Astrocyte (in vitro differentiated cells and primary cell): ENCODE measurements at places on chromosomes 12 and 14.

DNA sequence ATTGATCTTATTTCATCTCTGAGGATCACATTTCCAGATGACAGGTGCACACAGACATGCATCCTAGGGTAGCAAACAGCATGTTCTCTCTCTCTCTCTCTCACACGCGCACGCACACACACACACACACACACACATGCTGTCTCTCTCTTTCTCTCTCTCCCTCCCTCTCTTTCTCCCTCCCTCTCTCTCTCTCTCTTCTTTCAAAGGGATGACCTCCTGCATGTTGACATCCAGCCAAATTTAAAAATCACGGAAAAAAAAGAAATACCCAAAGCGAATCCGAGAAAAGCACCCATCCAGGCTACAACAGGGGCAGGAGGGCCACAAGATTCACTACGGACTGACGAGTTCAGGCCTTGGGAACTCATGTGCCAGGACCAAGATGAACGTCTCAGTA is 2.3 kb downstream of the KSR2 start:
- H3K27ac ChIP-seq = no peak overlapping the region
- no peak overlapping the region for H3K4me3 ChIP-seq
- H3K4me1 ChIP-seq = no peaks in the 10 kb centered on the region
- no peak for DNase-seq
- peaks cover 28% of the 10 kb centered on the region for H3K27me3 ChIP-seq

DNA sequence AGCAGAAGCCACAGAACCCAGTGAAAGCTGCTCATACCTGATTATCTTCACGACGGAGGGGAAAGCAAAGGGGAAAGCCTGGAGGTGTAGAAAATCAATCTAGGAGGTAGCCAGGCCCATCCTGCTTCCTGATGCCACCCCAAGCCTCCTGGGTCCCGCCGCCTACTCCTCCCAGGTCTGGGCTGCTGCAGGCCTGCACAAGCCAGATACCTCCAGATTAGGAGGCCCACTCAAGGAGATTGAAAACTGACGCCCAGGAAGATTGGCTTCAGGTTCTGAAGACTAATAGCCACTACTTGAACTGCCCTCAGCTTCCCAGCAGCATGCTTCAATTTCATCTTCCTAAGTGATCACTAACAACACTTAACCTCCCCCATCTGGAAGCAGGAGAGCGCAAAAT is 87.1 kb downstream of the GCH1 start:
- peaks cover 8% of the 10 kb centered on the region for H3K27me3 ChIP-seq
- H3K27ac ChIP-seq = no peak overlapping the region
- H3K4me3 ChIP-seq = no peak overlapping the region
- H3K4me1 ChIP-seq = peaks cover 8% of the 10 kb centered on the region
- H3K36me3 ChIP-seq = no peaks in the 10 kb centered on the region
- no peak for DNase-seq

GRCh38 chr12:127393465-127393864 is 873.5 kb upstream of the TMEM132C start:
- no peaks in the 10 kb centered on the region for H3K36me3 ChIP-seq
- no peak overlapping the region for H3K4me3 ChIP-seq
- H3K27ac ChIP-seq = peak overlapping the region; percentile 9
- no peak for DNase-seq
- H3K27me3 ChIP-seq = no peaks in the 10 kb centered on the region
- H3K4me1 ChIP-seq = peaks cover 17% of the 10 kb centered on the region

DNA sequence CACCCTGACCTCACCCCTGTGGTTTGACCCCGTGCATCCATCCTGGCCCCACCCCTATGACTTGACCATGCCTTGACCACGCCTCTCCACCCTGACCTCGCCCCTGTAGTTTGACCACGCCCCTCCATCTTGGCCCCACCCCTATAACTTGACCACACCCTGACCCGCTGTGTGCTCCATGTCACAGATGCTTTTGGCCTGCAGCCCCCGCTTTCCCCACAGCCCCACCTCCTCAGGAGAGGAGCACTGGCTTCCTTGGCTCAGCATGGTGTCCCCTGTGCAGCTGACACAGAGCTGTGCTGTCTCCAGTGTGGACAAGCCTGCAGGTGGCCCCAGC is 269.9 kb upstream of the SFSWAP start:
- no peaks in the 10 kb centered on the region for H3K36me3 ChIP-seq
- no peak overlapping the region for H3K4me3 ChIP-seq
- DNase-seq = no peak
- H3K27me3 ChIP-seq = no peaks in the 10 kb centered on the region

DNA sequence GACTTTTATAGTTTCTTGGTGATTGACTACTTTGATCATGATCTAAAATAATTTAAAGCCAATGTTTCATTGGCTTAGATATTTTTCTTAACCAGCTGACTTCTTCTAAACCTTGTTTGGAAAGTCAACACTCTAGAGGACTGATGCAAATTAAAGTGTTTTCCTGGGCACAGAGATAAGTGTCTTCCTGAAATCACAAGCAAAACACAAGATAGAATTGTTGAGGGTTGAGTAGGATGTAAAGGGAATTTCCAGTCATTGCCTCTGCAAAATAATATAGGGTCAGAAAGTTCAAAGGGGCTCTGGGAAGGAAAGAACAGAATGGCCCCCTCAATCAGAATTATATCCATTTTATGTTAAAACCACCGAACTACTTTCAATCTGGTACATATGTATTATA is 156.3 kb upstream of the LRIG3 start:
- no peak overlapping the region for H3K4me3 ChIP-seq
- H3K27me3 ChIP-seq = no peaks in the 10 kb centered on the region
- H3K4me1 ChIP-seq = no peaks in the 10 kb centered on the region
- no peak overlapping the region for H3K27ac ChIP-seq
- no peak for DNase-seq

GRCh38 chr12:126960709-126961108 is 1306.3 kb upstream of the TMEM132C start:
- H3K4me3 ChIP-seq = no peak overlapping the region
- no peak for DNase-seq

DNA sequence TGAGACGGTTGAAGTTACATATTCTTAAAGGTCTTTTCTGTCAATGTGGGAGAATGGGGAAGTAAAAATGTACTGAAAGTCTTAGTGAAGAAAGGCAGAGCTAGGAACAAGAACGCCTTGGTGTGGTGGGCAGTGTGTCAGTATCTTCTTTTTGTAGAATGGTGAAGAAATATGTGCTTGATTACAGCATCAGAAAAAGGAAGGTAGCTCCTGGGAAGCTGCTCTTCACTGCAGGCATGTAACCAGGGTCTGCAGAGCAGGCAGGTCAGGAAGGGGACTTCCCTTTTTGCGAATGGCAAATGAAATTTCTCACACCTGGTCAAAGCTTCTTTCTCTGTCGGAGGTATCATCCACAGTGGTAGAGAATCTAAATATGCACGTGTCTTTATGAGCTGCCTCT is 226.2 kb downstream of the ADAMTS20 start:
- DNase-seq = no peak
- no peaks in the 10 kb centered on the region for H3K4me1 ChIP-seq
- H3K4me3 ChIP-seq = no peak overlapping the region
- H3K27me3 ChIP-seq = no peaks in the 10 kb centered on the region
- H3K36me3 ChIP-seq = no peaks in the 10 kb centered on the region
- no peak overlapping the region for H3K27ac ChIP-seq

- no peak overlapping the region for H3K27ac ChIP-seq
- DNase-seq = no peak
- no peak overlapping the region for H3K4me3 ChIP-seq
- no peaks in the 10 kb centered on the region for H3K36me3 ChIP-seq
- H3K27me3 ChIP-seq = no peaks in the 10 kb centered on the region
- no peaks in the 10 kb centered on the region for H3K4me1 ChIP-seq
These were observed 146.0 kb downstream of the FLRT2 start for GRCh38 chr14:85675957-85676356.

DNA sequence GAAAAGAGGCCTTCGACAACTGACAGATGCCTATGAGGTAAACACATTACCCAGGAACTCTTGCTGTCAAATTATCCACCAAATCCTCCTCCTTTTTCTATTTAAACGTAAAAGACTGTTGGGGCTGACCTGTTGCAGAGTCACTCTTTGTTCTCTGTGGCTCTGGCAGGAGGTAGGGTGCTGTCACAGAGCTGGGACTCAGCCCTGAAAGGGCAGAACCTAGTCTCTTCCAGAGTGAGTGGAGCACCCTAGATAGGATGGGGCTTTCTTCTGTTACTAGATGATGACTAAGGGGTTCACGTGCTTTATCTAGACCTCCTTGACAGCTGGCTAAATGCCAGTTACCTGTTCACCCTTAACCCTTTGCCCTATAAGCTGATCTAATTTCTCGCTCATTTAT is 25.7 kb downstream of the FNTB start:
- H3K4me1 ChIP-seq = no peaks in the 10 kb centered on the region
- no peak for DNase-seq
- H3K36me3 ChIP-seq = peaks cover 3% of the 10 kb centered on the region
- H3K4me3 ChIP-seq = no peak overlapping the region
- no peaks in the 10 kb centered on the region for H3K27me3 ChIP-seq
- no peak overlapping the region for H3K27ac ChIP-seq

GRCh38 chr12:24470050-24470449 is 478.9 kb downstream of the BCAT1 start:
- no peak overlapping the region for H3K27ac ChIP-seq
- no peaks in the 10 kb centered on the region for H3K36me3 ChIP-seq
- no peak overlapping the region for H3K4me3 ChIP-seq
- peak; percentile 19 for DNase-seq
- H3K4me1 ChIP-seq = no peaks in the 10 kb centered on the region

- no peak overlapping the region for H3K27ac ChIP-seq
- H3K27me3 ChIP-seq = no peaks in the 10 kb centered on the region
- no peaks in the 10 kb centered on the region for H3K4me1 ChIP-seq
- peak; percentile 7 for DNase-seq
- no peak overlapping the region for H3K4me3 ChIP-seq
These were observed 164.1 kb downstream of the ATP23 start for GRCh38 chr12:58105225-58106119.

DNA sequence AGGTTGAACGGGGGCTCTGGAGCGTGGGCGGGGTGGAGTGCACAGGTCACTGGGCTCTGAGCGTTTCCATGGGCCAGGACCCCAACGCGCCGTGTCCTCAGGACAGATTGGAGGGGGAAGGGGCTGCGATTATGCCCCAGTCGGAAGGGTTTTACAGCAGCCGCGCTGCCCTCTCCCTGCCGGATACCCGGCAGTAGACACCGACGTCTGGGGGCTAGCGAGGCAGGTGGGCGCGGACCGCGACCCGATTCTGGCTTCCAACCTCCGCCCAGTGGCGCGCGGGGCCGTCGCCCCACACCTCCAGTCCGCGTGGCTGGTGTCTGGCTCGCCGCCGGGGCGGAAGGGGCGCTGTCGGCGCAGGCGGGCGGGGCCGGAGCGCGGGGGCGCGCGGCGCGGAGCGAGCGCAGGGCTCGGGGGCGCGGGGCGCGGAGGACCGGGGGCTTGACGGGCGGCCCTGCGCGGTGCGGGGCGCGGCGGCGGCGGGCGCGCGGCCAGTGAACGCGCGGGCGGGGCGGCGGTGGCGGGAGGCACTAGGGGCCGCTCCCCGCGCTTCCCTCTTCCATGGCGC is 2.4 kb upstream of the KIF26A start:
- H3K4me1 ChIP-seq = peaks cover 5% of the 10 kb centered on the region
- no peak overlapping the region for H3K4me3 ChIP-seq
- H3K27ac ChIP-seq = no peak overlapping the region
- H3K36me3 ChIP-seq = no peaks in the 10 kb centered on the region
- peaks cover 25% of the 10 kb centered on the region for H3K27me3 ChIP-seq

DNA sequence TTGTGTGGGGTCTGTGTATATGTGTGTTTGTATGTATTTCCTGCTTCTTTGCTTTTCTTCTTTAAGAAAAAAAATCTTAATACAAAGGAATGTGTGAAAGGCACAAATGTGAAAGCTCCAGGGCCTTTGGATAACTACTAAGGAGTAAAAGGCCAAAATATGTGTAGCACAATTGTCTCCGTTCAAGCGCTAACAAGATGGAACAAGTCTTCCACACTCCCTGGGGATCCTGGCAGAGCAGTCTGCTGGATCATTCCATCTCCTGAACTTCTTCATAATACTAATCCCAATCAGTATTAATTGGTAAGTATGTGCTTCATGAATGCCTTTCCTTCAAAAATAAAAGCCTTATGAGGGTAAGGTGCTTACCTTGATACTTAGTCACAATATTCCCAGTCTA is 462.5 kb upstream of the TBX3 start:
- no peak for DNase-seq
- H3K36me3 ChIP-seq = no peaks in the 10 kb centered on the region
- H3K27me3 ChIP-seq = no peaks in the 10 kb centered on the region
- no peak overlapping the region for H3K4me3 ChIP-seq

DNA sequence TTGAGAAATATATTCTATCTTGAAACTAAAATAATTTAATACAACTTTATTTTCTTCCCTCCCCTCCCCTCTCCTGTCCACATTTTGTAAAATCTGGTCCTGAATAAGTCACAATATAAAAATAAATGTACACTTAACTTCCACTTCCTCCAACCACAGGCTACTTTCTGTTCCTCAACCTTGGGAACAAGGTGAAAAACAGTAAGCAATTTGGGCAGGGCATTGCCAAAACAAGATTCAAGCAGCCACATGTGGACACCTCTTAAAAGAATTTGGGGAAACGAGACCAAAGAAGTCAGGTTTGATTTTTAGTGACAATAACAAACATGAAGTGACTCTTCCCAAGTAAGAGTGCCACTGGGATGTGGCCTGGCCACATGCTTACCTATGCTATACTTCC is 115.7 kb downstream of the PTPRQ start:
- no peak overlapping the region for H3K4me3 ChIP-seq
- H3K27ac ChIP-seq = no peak overlapping the region
- peaks cover 7% of the 10 kb centered on the region for H3K4me1 ChIP-seq
- no peak for DNase-seq
- H3K27me3 ChIP-seq = no peaks in the 10 kb centered on the region

- H3K4me1 ChIP-seq = no peaks in the 10 kb centered on the region
- peaks cover 6% of the 10 kb centered on the region for H3K27me3 ChIP-seq
- no peak overlapping the region for H3K4me3 ChIP-seq
These were observed 16.7 kb downstream of the PNP start for GRCh38 chr14:20485900-20486299.

DNA sequence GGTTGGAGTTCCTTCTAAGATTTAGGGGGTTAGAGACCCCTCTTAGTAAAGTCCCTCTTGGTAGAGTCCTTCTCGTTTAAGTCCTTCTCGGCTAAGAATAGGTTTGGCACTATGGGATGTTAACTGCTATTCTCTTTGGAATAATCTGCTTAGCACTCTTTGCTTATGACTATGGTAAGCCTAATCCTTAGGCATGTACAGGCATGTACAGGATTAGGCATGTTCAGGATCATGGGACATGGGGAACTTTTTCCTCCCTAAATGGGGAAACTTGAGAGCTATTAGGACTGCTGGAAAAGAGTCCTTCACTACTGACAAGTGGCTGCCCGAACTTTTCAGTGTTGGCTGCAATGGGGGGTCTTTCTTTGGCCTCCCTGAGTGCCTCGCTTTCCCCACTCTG is 193.3 kb downstream of the TMEM117 start:
- H3K4me3 ChIP-seq = no peak overlapping the region
- DNase-seq = no peak
- no peak overlapping the region for H3K27ac ChIP-seq
- no peaks in the 10 kb centered on the region for H3K27me3 ChIP-seq

- H3K4me3 ChIP-seq = no peak overlapping the region
- H3K27me3 ChIP-seq = no peaks in the 10 kb centered on the region
- H3K36me3 ChIP-seq = peaks cover 21% of the 10 kb centered on the region
These were observed 12.8 kb downstream of the MEG3 start for GRCh38 chr14:100838493-100839314.
